ENCODE measurements at places on chromosomes 2 and 18.

- no peak for DNase-seq
Measured at GRCh38 chr2:61091485-61091884, 25.8 kb downstream of the SANBR start.

DNA sequence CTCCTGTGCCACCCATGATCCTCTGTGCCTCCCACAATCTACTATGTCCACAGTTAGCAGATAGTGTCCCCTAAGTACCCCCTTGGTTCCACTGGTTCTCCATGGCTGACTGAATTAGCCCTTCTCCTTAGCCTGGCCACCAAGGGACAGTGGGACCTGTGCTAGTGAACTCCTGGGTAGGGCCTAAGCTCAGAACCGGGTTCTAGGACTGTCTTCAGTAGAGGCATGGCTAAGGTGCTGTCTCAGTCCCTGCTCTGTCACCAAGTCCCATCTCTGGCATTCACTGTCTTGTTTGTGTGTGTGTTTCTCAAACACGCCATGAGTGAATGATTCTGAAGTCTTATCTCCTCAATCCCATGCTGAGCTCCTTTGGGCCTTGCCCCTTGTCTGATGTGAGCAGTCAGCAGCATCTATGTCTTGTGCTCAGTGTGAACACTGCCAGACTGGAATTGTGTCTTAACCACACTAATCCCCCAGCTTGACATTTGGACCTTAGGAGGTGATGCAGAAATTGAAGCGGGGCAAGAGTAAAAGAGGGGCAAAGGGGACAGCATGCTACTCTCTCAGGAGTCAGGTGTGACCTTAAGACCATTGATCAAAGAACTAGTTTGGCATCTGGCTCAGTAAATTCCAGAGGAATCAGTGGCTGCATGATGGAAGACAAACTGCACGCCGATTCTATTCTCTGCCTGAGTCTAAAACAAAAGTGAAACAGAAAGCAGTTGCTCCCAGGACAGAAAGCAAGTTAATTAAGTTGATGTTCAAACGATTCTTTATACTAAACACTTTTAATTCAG, 190.5 kb downstream of the ALPK2 start:
- no peak for DNase-seq

GRCh38 chr2:18971628-18972027, 382.3 kb upstream of the NT5C1B start:
- DNase-seq: no peak

GRCh38 chr2:155645791-155646190, 686.7 kb downstream of the NR4A2 start:
- no peak for DNase-seq

- DNase-seq: no peak
Measured at GRCh38 chr2:9212010-9212635, 5.5 kb downstream of the ASAP2 start.
